Left ventricle myocardium inferior (tissue), 1 donor: ENCODE measurements at places on chromosomes 3 and 15. TPM values are rescaled to one million over a fixed set of nuclear protein-coding genes. Genes with fewer than 3 reads are reported as not detected.
A peak's percentile ranks its signal among the peaks of the same experiment; 100 is the strongest.

The STAC gene
- 0.30 TPM for total RNA-seq

DNA sequence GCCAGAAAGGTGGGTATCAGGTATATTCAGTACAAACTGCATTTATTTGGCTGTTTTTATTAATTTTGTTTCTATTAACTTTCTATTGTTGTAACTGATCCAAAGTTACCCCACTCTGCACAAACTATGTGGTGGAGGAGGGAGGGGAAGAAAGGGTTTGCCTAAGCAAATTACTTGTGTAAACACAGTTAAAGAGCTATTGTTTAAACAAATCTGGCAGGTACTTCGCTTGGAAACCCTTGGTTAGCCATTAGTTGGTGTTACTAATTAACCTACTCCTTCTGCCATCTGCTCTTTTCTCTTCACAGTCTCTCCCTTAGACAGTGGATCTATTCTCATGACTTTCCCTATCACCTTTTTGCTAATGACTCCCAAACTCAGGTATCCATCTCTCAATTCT lies 328.4 kb upstream of the NECTIN3 start:
- no peaks in the 10 kb centered on the region for H3K4me1 ChIP-seq
- no peaks in the 10 kb centered on the region for H3K36me3 ChIP-seq
- H3K27ac ChIP-seq = no peak overlapping the region

The ANO10 gene
- 12.6 TPM for total RNA-seq

The PRKCD gene
- total RNA-seq = 13.6 TPM

DNA sequence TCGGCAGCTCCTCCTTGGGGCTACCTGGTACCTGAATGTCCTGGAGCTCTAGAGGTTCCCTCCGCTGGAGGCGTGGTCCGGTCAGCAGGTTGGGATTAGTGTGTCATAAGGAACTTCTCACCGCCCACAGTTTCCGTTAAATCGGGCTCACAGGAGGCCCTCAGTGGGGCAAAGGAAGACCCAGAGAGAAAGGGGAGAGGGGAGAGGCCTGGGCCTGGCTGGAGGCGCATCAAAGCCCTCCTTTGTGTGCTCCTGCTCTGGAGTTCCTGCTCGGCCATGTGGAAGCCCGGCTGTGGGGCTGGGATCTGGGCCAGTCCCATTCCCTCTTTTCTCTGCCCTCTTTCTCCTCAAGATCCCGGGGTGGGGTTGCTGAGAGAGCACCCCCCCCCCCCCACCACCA lies at the start of gene RLBP1:
TSS of gene RLBP1 (minus strand) at position 37 of the 400 bp plus-strand sequence. CDS start 2,604 bp downstream, outside the sequence.
- H3K27me3 ChIP-seq = no peaks in the 10 kb centered on the region
- no peaks in the 10 kb centered on the region for H3K4me1 ChIP-seq
- no peak within 1 kb of the TSS for H3K27ac ChIP-seq
- no peak for DNase-seq
- no peak within 1 kb of the TSS for H3K4me3 ChIP-seq
- H3K36me3 ChIP-seq = no peaks in the 10 kb centered on the region

DNA sequence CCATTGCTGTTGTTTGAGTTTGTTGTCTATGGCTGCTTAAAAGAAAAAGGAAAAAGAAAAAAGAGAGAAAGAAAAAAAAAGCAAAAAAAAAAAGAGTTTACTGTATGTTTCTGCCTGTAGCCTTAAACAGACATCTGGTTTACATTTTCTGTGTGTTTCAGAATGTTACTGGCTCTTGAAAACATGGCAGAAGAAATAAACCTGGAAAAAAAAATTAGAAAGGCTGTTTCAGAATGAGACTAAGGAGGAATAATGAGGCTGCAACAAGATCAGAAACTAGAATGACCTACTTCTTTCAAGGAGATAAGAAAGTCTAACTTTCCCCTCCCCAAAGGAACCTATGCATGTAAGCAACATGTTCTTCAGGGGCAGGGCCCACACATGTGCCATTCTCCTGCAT lies 292.1 kb downstream of the DIPK2A start:
- no peaks in the 10 kb centered on the region for H3K36me3 ChIP-seq
- H3K4me1 ChIP-seq = peaks cover 6% of the 10 kb centered on the region
- peak overlapping the region; percentile 31 for H3K27ac ChIP-seq
- H3K4me3 ChIP-seq = no peak overlapping the region

GRCh38 chr15:64478863-64479262 lies 18.5 kb downstream of the ZNF609 start:
- H3K27ac ChIP-seq = no peak overlapping the region
- H3K4me3 ChIP-seq = no peak overlapping the region
- H3K27me3 ChIP-seq = no peaks in the 10 kb centered on the region
- H3K36me3 ChIP-seq = peaks cover 3% of the 10 kb centered on the region
- DNase-seq = no peak

- no peaks in the 10 kb centered on the region for H3K4me1 ChIP-seq
- no peaks in the 10 kb centered on the region for H3K27me3 ChIP-seq
- DNase-seq = no peak
- H3K27ac ChIP-seq = no peak overlapping the region
- no peaks in the 10 kb centered on the region for H3K36me3 ChIP-seq
These were observed 149.0 kb downstream of the APBA2 start for GRCh38 chr15:29034593-29035335.

GRCh38 chr3:65091565-65091964 lies 403.8 kb upstream of the ADAMTS9 start:
- no peaks in the 10 kb centered on the region for H3K27me3 ChIP-seq
- no peaks in the 10 kb centered on the region for H3K4me1 ChIP-seq
- no peak overlapping the region for H3K27ac ChIP-seq
- no peak overlapping the region for H3K4me3 ChIP-seq

The ADAMTS7 gene
- 24.2 TPM for total RNA-seq

DNA sequence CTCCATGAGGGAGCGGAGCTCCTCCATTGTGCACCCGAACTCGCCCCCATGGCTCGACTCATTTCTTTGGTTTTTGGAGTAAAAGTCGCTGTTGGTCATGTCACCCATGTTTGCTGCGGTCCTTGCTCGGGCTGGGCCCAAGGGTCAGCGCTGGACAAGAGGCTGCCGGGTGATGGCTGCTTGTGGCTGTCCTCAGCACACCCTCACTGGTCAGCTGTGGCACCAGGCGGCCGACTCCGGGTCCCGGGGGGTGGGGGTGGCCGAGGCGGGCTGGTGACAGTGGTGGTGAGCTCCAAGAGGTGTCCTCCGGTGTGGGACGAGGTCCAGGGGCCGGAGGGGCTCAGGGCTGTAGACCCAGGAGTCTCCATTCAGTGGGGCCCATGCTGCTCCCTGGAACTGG lies 56.0 kb downstream of the ATP2B2 start:
- no peak overlapping the region for H3K27ac ChIP-seq
- no peaks in the 10 kb centered on the region for H3K36me3 ChIP-seq
- no peak overlapping the region for H3K4me3 ChIP-seq
- no peaks in the 10 kb centered on the region for H3K4me1 ChIP-seq
- H3K27me3 ChIP-seq = peaks cover 78% of the 10 kb centered on the region

The NTRK3 gene
- 1.6 TPM for total RNA-seq

DNA sequence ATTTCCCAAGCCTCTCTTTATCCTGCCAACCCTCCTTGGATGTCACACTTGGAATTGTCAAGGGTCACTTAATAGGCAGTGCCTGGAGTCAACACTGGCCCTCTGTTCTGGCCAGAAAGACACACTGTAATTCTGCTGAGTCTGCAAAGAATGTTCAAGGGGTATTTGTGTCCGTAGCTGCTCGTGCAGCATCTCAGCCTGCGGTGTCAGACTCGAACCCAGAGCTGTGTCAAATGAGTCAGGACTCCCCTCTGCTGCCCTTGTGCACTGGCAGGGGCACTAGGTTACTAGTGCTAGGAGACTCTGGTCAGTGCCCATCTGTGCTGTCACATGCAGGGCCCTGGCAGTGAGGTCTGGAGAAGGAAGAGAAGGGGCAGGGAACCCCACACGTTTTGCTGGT lies 795 bp upstream of the AHSG start:
- H3K27me3 ChIP-seq = peaks cover 33% of the 10 kb centered on the region
- no peak overlapping the region for H3K4me3 ChIP-seq
- peaks cover 5% of the 10 kb centered on the region for H3K4me1 ChIP-seq
- H3K36me3 ChIP-seq = no peaks in the 10 kb centered on the region
- DNase-seq = no peak

GRCh38 chr3:42557854-42558253 lies 23.9 kb downstream of the SEC22C start:
- H3K4me3 ChIP-seq = no peak overlapping the region
- no peak for DNase-seq
- H3K27ac ChIP-seq = no peak overlapping the region

GRCh38 chr3:45688194-45688881 lies 858 bp upstream of the SACM1L start:
- H3K27ac ChIP-seq = peak overlapping the region; percentile 86
- no peaks in the 10 kb centered on the region for H3K27me3 ChIP-seq
- peaks cover 7% of the 10 kb centered on the region for H3K36me3 ChIP-seq

The KLF15 gene
- total RNA-seq = 44.6 TPM

- no peak overlapping the region for H3K27ac ChIP-seq
- no peaks in the 10 kb centered on the region for H3K36me3 ChIP-seq
- DNase-seq = no peak
- no peaks in the 10 kb centered on the region for H3K27me3 ChIP-seq
- peaks cover 7% of the 10 kb centered on the region for H3K4me1 ChIP-seq
These were observed 149.9 kb downstream of the ARPP21 start for GRCh38 chr3:35789042-35789831.

- peak overlapping the region; percentile 15 for H3K27ac ChIP-seq
- DNase-seq = no peak
- H3K4me1 ChIP-seq = peaks cover 53% of the 10 kb centered on the region
- no peaks in the 10 kb centered on the region for H3K27me3 ChIP-seq
- peaks cover 50% of the 10 kb centered on the region for H3K36me3 ChIP-seq
These were observed 57.1 kb upstream of the RPL32 start for GRCh38 chr3:12898290-12898964.

GRCh38 chr15:29054171-29055045 lies 168.6 kb downstream of the APBA2 start:
- H3K4me1 ChIP-seq = no peaks in the 10 kb centered on the region
- no peak overlapping the region for H3K27ac ChIP-seq
- H3K4me3 ChIP-seq = no peak overlapping the region
- H3K36me3 ChIP-seq = no peaks in the 10 kb centered on the region

The IL5RA gene
- total RNA-seq = not detected

GRCh38 chr3:67192466-67192865 lies 194.4 kb downstream of the KBTBD8 start:
- H3K27ac ChIP-seq = no peak overlapping the region
- H3K4me3 ChIP-seq = no peak overlapping the region
- no peaks in the 10 kb centered on the region for H3K36me3 ChIP-seq
- no peak for DNase-seq

DNA sequence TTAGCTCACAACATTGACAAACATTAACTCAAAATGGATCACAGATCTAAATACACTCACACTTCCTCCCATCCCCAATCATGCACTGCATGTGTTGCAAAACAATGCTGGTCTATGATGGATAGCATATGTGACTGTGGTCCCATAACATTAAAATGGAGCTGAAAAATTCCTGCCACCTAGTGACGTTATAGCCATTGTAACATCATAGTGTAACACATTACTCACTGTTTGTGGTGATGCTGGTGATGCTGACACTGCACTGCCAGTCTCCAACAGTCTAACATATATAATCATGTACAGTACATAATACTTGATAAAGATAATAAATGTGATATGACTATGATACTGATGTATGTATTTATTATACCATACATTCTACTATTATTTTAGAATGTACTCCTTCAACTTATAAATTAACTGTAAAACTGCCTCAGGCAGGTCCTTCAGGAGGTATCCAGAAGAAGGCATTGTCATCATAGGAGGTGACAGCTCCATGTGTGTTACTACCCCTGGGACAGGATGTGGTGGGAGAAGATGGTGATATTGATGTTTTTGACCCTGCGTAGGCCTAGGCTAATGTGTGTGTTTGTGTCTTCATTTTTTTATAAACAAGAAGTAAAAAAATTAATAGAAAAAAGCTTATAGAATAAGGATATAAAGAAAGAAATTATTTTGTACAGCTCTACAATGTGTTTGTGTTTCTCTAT lies 41.3 kb downstream of the TXNRD3 start:
- no peaks in the 10 kb centered on the region for H3K27me3 ChIP-seq
- DNase-seq = no peak
- H3K4me3 ChIP-seq = no peak overlapping the region
- peaks cover 28% of the 10 kb centered on the region for H3K36me3 ChIP-seq

The GABRR3 gene
- total RNA-seq = not detected

DNA sequence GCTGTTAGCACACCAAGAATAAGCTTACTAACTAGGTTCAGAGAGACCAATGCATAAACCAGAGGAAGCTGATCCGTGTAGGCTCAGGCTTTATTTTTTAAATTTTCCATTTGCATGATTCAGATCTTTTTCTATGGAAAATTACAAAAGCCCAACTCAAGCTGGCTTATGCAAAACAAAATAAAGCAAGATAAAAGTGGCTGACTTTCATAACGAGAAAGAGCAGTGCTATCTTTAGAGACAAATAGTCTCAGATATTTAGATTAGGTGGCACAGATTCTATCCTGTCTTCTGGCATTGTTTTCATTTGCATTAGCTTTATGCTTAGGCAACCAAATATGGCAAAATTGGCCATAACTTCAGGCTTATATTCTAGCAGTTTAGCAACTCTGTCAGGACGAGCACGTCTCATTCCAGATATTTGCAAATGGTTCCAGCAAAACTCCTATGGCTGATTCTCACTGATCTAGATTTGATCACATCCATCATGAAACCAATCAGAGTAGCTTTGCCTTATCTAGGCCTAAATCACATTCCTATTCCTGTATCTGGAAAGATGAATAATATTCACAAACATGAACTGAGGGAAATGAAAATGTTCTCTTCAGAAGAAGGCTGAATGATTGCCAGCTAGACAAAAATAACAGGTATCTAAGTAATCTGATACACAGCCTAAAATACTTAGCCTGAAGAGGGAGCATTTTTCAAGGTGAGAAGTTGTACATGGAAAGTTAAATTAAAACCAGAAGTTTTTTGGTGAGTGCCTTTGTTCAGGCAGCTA lies 216.4 kb upstream of the DPPA4 start:
- H3K4me1 ChIP-seq = no peaks in the 10 kb centered on the region
- H3K27ac ChIP-seq = no peak overlapping the region
- no peak overlapping the region for H3K4me3 ChIP-seq
- no peak for DNase-seq
- no peaks in the 10 kb centered on the region for H3K36me3 ChIP-seq
- no peaks in the 10 kb centered on the region for H3K27me3 ChIP-seq

GRCh38 chr3:109944836-109945235 lies 607.5 kb upstream of the DPPA4 start:
- no peak for DNase-seq
- H3K4me1 ChIP-seq = no peaks in the 10 kb centered on the region
- no peak overlapping the region for H3K4me3 ChIP-seq
- H3K36me3 ChIP-seq = no peaks in the 10 kb centered on the region
- no peaks in the 10 kb centered on the region for H3K27me3 ChIP-seq

GRCh38 chr3:99128235-99128634 lies 226.7 kb upstream of the DCBLD2 start:
- H3K27ac ChIP-seq = peak overlapping the region; percentile 50
- no peaks in the 10 kb centered on the region for H3K36me3 ChIP-seq
- H3K4me3 ChIP-seq = no peak overlapping the region
- DNase-seq = no peak
- H3K27me3 ChIP-seq = no peaks in the 10 kb centered on the region
